ENCODE measurements at places on chromosomes 2 and 18.

DNA sequence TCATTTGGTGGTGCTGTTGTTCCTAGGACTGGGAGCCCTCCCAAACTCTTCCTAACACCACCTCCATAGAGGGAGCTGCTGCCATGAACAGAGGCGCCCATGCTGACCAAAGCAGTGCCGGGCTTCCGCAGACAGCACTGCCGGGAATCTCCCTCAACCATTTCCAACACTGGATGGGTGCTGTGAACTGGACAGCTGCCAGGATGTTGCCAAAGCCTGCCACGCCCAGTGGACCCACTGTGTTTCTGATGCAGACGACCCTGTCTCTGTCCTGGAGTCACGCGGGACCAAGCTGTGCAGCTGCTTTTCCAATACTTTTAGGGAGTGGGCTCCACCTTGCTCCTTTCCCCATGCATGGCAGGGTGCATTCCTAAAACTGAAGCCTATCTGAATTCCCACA, 16.9 kb upstream of the GNAL start:
- no peak for DNase-seq

DNA sequence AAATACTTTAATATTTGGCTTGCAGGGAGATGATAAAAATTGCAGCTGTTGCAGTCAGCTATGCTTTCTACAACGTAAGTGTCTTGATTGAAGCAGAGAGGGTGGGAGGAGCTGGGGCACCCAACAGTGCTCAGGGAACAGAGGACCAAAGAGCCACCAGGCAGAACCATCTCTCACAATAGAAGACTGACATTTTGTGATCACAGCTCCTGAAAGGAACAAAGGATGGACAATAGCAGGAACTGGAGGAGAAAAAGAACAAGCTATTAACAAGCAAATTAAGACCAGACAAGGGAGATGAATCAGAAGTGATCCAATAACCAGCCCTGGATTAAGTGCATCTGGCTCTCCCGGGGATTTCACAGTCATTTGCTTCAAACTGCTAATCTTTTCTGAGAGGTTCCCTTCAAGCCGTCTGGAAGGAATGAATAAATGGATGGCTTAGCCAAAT, 65.7 kb upstream of the SMAD2 start:
- no peak for DNase-seq

DNA sequence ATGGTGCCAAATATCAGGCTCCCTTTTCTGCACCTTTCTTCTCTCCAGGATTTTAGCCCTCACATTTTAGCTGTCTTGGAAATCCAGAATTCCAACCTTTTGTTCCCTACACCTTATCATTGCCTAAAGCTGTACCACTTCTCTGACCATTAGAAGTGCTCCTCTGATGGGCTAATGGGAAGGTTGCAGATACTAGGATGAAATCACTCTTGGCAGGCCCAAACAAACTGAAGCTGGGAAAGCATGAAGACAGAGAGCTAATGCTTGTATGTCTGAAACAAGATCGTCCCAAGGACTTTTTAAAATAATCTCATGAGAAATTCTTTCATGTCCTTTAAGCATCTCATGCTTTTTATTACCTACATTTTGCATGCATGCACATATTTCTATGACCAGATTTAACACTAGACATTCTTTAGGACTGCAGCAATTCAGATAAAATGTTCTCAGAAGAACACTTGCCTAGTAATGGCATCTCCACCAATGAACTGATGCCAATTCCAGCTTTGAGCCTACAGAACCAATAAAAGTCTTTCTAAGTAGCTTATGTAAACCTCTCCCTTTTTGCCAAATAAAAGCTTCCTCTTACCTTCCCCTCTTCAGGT, 98.4 kb upstream of the OSR1 start:
- DNase-seq, result no peak

- DNase-seq, result no peak
Measured at GRCh38 chr2:18505703-18506341, 54.6 kb downstream of the RDH14 start.

DNA sequence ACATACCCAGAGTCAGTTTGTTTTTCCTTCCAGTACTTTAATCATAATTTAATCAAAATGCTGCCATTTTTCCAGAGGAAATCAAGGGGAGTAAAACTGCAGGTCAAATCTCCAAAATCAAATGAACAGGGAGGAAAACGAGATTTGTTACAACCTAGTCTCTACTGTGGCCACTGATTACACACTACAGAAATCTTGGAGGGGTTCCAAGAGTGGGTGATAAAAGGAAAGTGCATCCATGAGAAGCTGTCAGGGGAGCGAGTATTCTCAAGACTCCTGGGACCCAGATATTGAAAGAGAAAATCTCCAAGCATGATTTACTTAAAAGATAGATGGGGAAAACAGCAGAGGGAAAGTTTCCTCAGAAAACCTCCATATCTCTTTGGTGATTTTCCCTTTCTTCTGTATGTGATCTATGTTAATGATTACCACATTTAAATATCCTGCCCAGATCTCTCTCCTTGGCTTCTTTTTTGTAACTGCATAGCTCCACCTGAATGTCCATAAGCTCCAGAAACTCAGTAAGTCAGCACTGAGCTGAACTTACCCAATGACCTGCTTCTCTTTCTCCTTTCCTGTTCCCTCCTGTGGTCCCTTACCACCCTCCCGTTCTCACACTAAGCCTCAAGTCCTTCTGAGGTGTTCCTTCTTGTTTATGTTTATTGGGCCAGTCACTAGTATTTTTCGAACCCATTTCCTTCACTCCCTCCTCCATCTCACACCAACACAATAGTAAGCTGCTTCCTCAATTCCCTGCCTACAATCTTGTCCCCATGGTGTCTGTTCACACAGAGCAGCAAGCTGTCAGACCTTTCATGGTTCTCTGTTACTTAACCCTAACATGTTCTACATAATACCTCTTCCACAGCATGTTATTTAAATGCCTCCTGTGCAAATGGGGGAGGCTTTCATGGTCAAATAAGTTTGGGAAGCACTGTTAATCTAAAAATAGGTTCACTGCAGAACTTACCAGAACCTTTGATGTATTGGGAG, 73.9 kb upstream of the TWSG1 start:
- DNase-seq, result no peak

- no peak for DNase-seq
Measured at GRCh38 chr18:23062011-23062410, 73.3 kb upstream of the CABLES1 start.

DNA sequence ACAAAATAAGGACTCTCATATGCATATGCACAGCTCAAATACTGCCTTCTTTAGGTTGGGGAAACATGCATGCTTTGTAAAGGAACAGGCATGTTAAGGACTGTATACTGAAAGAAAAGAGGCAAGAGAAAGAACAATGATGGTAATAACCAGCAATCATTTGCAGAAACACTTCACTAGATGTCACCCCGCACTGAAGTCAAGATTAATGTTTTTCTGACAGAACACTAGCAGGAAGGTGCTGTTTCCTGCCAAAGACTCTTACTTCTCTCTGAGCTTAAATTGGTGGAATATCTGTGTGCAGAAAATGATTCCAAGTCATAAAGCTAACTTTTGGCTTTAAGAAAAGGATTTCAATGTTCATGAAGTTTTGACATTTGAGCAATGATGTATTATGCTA, 19.3 kb upstream of the CSRNP3 start:
- DNase-seq, result no peak

DNA sequence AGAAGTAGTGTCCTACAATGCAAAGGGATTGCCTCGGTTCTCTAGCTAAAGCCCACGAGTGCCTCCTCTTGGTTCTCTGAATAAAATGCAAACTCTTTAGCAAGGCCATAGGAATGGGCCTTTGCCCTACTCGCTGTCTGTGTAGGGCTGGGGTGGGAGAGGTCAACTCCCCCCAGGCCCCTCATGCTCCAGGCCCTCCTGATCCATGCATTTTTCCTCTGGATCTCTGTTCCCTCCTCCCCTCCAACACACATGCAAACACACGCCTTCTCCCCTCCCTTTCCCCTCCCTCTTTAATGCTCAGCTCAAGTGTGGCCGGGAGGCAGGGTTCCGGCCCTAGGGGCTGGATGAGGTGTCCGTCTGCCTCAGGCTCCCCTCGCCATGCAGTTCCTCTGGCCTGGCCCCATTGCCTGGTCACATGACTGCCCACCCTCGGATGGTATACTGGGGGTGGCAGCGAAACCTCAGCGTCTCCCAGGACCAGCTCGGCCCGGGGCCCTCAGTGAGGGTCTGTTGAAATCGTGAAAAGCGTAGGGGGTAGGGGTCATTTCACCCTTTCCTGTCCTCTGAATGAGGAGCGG, 14.9 kb upstream of the KLF11 start:
- no peak for DNase-seq

DNA sequence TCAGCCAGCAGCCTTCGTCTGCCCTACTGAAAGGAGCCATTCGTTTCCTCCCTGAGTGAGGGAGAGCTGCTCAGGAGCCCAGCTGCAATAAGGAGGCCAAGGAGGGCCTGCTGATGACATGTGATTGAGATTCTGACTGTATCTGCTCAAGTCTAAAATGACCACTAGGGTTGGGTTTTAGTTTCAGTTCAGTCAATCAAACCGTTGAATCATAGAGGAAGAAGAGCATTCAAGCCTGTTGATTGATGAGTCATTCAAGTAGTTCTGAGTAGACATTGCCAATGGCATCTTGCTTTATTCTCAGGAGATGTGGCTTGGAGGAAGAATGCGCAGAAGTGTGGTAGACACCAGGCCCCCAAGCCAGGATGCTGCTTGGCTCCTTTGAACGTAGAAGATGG, 19.9 kb upstream of the BCL2L11 start:
- no peak for DNase-seq

DNA sequence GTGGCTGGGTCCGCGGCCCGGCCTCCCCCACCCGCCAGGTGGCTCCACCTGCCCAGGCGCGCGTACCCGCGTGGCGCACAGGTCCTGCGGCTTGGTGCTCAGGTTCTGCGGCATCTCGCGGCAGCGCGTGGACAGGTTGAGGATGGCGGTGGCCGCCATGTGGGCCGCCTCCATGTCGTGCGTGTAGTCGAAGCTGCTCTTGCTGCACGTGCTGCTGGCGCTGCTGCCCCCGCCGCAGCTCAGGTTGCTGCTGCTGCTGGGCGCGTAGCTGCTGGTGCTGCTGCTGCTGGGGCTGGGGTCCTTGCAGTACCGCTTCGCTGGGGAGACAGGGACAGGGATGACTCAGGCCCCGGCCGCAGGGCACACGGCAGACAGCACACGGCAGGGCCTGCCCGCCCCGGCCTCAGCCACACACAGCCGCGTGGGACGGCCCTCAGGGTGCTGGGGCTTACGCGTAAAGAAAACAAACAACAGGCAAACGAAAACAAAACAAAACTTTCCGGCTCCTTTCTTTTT, 147.7 kb upstream of the PXDN start:
- no peak for DNase-seq

GRCh38 chr2:22056621-22057132, 932.9 kb downstream of the TDRD15 start:
- DNase-seq, result no peak

GRCh38 chr2:60319031-60319547, 234.4 kb downstream of the BCL11A start:
- no peak for DNase-seq

GRCh38 chr2:207182911-207183310, 17.2 kb upstream of the KLF7 start:
- DNase-seq, result no peak

DNA sequence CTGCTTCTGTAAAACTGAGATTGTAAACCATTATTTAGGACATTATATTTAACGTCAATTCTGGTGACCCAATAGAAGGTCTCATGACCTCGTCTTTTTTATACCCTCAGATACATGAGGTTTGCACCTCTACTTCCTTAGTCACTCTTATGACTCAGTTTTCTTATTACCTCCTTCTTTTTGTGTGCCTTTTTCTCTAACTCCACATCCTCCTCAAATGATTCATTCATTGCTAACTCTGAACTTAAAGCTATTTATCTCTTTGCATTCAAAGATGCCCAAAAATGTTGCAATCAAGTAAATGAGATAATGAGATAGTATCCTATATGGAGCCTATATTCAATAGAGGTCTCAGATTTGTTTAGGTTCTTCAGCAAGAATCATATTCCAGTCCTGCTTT, 121.0 kb upstream of the KYNU start:
- no peak for DNase-seq

DNA sequence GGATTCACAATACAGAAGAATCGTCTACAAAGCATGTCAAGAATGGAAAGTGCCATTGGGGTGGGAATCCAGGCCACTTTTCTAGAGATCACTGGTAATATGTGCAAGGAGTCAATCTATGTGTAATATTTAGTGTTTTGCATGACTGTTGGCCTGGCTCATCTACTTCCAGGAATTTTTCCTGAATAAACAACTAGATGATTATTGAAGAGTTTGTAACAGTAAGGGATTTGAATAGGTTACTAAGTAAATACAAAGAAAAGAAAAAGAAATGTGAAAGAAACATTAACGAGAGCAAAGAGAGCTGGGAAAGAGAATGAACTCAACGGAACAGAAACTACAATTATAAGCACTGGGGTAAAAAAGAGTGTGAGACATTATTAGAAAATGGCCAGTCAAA, 406.0 kb downstream of the TGIF1 start:
- no peak for DNase-seq

- no peak for DNase-seq
Measured at GRCh38 chr18:24605444-24605843, 145.0 kb downstream of the HRH4 start.

GRCh38 chr18:44502790-44503189, 177.9 kb upstream of the SETBP1 start:
- no peak for DNase-seq

- DNase-seq, result no peak
Measured at GRCh38 chr2:235461763-235462414, 32.0 kb upstream of the AGAP1 start.

DNA sequence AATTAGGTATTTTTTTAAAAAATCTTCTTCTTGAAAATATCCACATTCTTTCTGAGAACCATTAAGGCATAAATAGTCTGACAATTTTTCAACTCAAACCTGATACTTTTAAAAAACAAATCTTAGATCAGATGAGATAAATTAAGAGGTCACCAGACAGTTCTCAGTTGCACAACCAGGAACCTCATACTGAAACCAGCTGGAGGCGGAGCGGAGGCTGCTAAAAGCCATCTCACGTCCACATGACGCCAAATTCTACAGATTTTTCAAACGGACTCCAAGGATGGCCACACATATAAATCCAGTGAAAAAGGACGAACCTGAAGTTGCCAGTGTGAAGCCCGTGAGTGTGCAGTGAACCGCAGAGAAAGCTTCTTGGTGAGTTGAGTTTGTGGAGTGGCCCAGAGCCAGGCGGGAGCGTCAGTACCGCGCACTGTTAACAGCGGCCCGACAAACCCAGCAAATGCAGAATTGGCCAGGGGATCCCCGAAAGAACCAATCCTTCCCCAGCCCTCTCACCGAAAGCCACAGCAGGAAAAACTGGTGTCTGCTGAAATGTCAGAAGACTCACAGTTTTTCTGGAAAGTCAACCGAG, 53.1 kb upstream of the BBS5 start:
- DNase-seq, result no peak

DNA sequence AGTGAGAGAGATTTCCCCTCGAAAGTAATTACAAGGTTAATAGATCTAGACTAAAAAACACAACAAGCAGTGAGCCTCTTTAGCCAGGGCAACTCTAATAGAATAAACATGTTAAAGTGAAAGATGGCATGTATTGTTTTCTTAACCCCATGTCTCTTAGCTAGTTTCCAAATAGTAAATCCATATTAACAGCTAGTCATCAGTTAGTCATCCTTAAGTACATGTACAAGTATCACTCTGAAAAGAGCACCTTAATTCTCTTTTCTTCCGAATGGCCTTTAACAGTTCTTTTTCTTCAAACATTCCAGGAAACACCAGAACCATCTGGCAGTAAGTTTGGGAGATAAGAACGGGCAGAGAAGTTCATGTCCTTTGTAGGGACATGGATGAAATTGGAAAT, 1480.0 kb downstream of the LRP1B start:
- no peak for DNase-seq

GRCh38 chr2:16170675-16171424, 230.5 kb downstream of the MYCN start:
- DNase-seq, result no peak
